ENCODE measurements at places on chromosomes 4 and X.

- no peak for DNase-seq
Measured at GRCh38 chrX:132689612-132690563, 201.1 kb upstream of the MBNL3 start.

- DNase-seq = no peak
Measured at GRCh38 chr4:172651961-172652360, 516.6 kb upstream of the GALNT7 start.

GRCh38 chr4:168817370-168817769 is 192.7 kb downstream of the CBR4 start:
- DNase-seq = no peak

GRCh38 chr4:60989141-60989540 is 211.0 kb upstream of the ADGRL3 start:
- no peak for DNase-seq

DNA sequence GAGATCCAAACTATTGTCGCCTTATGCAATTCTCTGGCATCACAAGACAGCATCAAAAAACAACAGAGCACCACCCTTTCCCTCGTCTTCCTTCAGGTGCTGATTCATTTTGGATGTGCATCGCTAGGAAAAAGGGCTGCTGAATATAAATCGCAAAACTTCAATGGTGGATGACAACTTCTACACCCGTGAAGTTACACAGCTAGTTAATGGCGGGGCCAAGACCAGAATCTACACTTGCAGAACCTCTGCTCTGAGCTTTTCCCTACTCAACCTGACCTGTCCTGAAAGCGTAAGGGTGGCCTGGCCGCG is 674 bp downstream of the GNPDA2 start:
- DNase-seq = no peak

GRCh38 chr4:48483006-48483776 is at the start of gene SLC10A4:
TSS of gene SLC10A4 (plus strand) at chr4:48483343. CDS start at chr4:48483562, 219 bp downstream.
- DNase-seq = peak; percentile 48

- no peak for DNase-seq
Measured at GRCh38 chr4:152098365-152099060, 337.7 kb upstream of the GATB start.

GRCh38 chr4:48651914-48652313 is 128.2 kb downstream of the FRYL start:
- no peak for DNase-seq

DNA sequence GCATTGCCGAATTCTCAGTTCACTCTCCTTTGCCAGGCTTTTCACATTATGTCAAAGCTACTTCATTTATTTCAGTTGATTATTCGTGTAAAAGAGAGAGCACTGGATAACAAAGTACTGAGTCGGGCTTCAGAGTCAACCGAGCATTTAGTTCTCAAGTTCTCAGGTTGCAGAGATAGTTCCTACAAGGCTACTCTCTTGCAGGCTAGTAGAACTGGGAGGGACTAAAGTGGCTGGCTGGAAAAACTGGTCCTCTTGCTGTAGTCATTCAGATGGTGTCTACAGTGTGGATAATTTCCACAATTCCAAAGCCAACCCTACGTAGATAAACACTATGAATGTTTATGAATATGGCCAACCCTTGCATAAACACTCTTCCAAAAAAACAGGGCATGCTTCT is 4.6 kb upstream of the CCNG2 start:
- no peak for DNase-seq

DNA sequence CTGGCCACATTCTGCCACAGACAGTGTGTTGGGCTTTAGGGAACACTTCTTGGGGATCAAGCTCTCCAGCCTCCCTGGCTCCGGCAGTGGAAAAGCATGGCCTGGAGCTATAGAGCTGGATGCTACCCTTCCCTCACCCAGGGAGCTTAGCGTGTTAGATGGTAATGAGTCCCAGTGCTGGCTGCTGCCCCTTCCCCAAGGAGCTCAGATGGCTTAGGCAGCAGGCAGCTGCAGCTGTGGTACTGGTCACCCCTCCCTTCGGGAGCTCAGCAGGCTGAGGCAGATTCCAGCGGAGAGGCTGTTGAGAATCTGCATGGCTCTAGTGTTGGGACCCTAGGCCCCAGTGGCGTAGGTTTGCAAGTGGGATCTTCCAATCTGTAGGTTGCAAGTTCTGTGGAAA is 19.5 kb downstream of the TMEM144 start:
- no peak for DNase-seq

DNA sequence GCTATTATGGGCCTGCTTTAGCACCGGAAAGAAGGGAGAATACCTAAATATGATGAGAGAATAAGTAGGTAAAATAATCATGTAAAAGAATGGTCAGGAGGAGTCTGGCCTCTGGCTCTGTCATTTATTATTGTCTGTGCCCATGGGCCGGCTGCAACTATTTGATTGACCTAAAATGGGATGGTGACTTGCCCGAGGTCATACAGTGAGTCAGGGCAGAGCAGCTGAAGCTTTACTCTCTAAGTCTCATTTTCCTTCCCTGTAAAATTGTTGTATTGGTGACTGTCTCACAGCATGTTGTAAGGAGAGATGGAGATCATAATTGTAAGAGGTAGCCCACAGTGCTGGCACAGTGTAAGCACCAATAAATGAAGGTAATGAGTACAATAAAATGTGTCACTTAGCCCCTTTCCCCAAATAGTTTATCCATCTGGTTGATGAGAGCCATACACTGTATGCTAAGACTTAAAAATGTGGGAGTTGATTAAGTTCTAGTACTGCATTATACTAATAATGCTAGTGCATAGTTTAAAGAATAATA is 39.6 kb downstream of the RUFY3 start:
- no peak for DNase-seq

- DNase-seq = peak; percentile 34
Measured at GRCh38 chr4:63717384-63717783, 691.9 kb downstream of the TECRL start.

DNA sequence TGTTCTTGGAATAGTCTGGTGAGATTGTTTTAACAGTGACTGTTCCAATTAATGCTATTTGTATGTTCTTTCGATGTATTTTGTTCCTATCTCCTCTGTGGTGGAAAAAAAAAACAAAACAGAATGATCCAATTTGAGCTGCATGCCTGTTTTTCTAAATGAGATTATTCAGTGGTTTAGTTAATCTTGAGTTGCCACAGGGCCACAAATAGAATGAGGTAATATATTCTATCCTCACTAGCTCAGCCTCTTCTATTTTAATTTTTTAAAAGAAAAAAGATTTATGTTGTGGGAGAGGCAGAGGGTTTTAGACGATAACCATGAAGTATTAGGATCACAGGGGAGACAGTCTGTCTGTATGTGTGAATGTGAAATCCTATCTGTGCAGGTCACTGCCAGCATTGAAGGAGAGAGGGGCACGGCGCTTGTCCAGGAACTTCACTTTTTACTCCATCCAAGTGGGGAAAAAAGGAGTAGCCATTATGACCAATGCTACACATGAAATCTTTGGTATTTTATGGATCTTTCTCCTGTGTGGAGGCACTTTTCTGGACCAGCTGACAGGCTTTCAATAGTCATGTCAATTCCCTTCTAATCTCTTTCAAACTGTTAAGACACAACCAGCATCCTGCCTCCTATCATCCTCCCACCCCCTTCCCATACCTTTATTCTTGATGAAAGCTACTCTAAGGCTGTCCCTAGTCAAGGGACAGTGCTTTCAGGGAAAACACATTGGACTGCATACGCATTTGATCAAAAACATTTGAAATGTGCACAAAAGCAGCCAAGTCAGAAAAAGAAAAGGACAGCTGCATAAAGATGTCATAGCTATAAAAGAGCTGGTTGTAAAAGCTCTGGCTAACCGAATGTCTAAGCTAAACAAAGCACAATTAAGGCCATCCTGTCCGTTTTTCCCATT is 1063.8 kb upstream of the INTU start:
- DNase-seq = no peak

DNA sequence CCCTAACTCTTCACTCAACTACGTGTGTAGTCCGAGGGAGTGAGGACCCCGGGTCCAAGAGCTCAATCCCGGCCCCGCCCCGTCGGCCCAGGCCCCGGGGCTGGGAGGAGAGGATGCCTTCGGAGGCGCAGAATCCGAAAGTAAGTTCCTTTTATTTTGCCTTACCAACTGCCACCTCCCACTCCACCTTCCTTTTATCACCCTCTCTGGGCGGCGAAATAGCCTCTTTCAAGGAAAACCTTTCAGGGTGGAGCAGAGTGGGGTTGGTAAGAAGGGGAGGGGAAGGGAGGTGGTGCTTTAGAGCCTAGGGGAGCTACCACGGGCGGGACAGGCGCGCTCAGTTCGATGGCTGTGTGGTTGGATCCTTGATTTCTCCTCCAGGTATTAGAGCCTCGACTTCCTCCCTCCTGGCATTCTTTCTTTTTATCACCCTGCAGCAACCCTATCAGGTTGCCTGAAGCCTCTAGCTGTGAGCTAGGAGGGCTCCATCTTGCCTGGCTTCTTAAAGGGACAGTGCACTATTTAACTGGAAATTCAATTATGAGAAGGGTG is 191.2 kb downstream of the RRAGB start:
- no peak for DNase-seq

- DNase-seq = no peak
Measured at GRCh38 chr4:165489786-165490185, 111.0 kb downstream of the CPE start.

Measured in NB4 (cell line).